ENCODE measurements at places on chromosomes 11 and 22. TPM values are rescaled to one million over a fixed set of nuclear protein-coding genes. Genes with fewer than 3 reads are reported as not detected.

The THY1 gene
- total RNA-seq = 1.7 TPM

The AASDHPPT gene
- total RNA-seq = 40.8 TPM

The CEND1 gene
- not detected for total RNA-seq

The OR2D3 gene
- total RNA-seq = not detected

The APOA4 gene
- not detected for total RNA-seq
